Kidney capillary endothelial cell (primary cell): ENCODE measurements at places on chromosomes 2 and 18.

GRCh38 chr18:64055019-64055418, 85.1 kb downstream of the SERPINB8 start:
- DNase-seq = no peak

DNA sequence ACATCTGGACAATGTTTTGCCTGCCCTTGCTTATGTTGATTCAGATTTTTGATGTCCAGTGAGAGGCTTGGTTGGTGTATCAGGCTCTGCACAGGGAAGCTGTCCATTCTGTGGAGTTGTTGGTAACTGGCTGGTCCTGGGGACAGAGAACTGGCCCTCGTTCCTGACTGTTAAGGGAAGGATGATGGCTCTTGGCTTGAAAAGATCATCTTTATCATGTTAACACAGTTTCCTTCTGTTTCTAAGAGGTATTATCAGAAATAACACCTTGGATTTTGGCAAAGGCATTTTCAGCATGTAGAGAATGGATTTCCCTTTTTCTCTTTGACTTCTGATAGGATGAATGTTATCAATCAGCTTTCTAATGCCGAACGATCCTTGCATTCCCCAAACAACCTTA, 19.3 kb downstream of the STK25 start:
- DNase-seq = no peak

DNA sequence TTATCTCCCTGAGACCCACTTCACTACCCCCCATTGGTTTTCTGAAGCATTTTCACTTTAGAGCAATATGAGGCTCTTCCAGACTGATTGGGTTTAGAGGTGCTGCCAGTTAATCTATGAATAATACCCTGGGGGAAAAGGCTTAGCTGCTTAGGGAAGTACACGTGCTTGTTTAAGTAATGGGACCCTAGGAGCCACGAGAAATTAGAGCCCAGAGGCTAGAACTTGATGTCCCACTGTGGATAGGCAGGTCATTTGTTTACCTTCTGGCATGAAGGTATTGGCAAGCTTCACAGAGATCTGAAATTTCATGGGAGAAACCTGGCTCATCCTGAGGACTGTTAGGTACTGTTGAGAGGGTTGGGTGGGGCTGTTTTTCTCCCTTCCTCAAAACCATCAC, 59.7 kb downstream of the CLIP4 start:
- DNase-seq = no peak

DNA sequence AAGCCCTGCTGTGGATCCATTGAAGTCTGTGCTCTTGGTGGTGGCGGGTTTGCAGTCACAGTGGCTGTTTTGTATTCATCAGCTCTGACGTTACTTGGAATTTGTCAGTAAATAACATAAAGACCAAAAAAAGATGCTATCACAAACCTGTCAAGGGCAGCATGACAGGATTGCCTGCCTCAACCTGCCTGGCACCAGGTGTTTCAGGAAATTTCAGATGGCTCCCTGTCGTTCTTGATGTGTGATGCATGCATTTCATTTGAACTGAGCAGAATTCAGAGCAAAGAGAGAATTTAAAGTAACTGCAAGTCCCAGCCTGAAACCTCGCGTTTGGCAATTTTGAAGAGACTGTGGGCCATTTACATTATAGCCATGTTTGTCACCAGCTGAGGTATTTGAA, 50.3 kb upstream of the EPC2 start:
- no peak for DNase-seq

DNA sequence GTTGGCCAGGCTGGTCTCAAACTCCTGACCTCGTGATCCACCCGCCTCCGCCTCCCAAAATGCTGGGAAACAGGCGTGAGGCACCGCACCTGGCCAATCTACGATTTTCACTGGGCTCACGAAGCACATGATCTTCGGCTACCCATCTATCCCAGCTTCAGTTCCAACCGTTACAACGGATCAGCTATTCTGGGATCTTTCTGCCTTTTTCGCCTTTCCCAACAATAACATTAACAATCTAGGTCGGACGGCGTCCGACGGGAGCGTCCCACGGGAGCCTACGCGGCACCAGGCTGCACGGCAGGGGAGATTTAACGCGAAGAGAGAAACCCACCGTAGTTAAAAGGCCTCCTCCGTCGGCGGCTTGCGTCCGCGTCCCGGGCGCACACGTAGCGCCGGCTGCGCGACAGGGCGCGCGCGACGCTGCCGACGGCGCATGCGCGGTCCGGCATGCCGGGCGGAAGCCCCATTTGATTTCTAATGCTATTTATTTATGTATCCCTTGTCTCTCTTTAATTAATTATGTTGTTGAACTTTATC, at the start of gene MSL3B:
TSS of gene MSL3B (minus strand) at position 394 of the 540 bp plus-strand sequence.
- DNase-seq = peak; percentile 52

DNA sequence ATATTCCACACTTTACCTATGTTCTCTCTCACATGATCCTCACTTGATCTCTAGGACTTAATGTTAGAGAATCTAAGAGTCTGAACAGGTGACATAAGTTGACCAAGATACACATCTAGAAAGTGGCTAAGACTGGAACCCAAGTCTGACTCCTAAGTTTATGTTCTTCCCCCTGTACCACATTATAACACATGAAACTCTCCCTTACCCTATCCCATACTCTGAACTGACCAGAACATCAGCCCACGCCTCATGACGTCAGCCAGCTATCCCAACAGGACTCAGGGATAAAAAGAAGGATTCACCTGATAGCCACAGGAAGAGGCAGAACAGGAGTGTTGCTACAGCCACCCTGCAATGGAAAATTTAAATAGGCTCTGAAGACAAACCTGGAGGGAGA, 392.2 kb downstream of the ZEB2 start:
- DNase-seq = no peak

DNA sequence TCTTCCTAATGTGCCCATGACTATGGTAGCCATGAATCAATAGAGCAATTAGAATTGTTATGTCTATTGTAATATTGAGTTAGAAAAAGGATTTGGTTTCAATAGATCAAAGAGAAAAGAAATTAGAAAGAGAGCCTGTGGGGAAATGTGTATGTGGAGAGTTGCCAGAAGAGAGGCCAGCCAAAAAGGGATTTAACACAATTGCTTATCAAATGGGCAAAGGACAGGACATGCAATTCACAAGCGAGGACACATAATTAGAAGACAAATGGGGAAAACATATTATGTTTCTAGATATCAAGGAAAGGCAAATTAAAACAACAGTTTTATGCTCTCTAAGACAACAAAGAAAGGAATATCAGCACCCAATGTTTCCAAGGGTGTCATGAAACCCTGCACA, 403.2 kb upstream of the KLHL29 start:
- no peak for DNase-seq

- no peak for DNase-seq
Measured at GRCh38 chr2:54528311-54528955, 72.3 kb downstream of the SPTBN1 start.

DNA sequence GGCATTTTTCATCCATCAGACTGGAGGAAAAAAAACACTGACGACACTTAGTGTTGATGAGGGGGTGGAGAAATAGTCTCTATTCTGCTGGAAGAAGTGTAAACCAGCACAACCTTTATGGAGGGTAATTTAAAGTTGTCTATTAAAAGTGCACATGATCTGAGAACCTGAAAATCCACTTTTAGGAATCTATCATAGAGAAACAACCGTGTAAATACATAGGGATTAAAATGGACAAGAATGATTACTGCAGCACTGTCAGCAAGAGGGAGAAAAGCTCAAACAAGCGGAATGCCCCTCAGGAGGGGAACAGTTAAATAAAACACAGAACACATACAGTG, 79.6 kb upstream of the MGAT4A start:
- no peak for DNase-seq

- no peak for DNase-seq
Measured at GRCh38 chr2:184677171-184677570, 78.8 kb downstream of the ZNF804A start.

DNA sequence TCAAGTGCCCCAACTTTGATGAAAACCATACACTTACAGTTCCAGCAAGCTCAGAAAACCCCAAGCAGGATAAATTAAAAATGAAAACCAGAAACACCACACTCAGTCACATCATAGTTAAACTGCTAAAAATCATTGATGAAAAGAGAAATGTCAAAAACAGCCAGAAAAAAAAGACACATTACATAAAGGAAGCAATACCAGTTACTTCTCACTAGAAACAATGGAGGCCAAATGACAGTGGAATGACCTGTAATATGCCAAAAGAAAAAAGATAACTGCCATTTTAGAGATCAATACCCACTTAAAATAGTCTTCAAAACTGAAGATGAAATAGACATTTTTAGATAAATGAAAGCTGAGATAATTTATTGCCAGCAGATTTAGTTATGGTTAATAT, 66.0 kb downstream of the MAP3K20 start:
- DNase-seq = no peak

GRCh38 chr2:222000326-222000725, 298.5 kb downstream of the PAX3 start:
- no peak for DNase-seq

DNA sequence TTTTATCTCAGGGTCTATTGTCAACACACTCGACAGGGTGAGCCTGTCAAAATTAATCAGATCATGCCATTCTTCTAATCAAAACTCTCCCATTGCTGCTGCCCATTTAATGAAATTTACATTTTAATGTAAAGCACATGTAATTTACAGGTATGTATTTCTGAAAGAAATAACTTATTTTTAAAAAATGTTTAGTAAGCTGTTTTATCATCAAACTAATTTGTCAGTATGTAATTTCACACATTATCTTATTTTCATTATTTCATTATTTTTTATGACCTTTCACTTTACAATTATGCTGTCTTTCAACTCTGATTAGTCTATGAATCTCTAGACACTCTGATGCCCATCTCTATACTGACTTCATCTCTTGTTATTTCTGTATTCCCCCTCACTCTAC, 467.8 kb downstream of the ZNF804A start:
- DNase-seq = no peak

DNA sequence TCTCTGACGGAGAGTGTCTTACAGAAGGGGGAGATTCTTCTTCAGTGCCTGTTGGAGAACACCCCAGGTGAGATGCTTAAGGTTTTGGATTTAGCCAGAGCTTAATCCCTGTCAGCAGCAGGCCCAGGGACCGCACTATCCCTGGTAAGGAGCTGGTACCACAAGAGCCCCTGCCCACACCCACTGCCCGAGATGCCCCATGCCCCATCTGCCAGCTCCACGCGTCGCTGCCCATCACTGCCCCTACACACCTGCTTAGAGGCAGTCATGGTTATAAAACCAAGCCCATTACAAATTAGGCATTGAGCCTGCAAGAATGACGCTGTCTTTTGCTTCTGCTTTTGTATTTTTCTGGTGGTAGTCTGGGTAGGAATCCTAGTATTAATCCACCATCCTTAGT, 21.7 kb downstream of the CEP68 start:
- no peak for DNase-seq

DNA sequence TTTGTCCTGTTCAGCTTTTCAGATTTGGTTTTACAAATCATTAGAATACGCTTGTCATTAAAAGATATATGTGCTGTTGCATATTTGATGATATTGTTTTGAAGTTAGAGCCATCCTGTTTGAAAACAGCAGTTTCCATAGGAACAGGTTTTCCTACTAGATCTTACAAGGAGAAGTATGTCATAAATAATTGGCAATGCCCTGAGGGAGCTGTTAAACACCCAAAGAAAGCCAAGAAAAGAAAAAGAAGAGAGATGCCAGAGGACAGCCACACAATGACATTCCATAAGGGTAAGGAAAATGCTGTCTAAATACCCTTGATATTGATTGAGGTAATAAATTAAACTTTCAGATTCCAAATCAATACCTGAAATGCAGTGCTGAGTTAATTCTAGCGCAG, 392.2 kb upstream of the CRIM1 start:
- no peak for DNase-seq

DNA sequence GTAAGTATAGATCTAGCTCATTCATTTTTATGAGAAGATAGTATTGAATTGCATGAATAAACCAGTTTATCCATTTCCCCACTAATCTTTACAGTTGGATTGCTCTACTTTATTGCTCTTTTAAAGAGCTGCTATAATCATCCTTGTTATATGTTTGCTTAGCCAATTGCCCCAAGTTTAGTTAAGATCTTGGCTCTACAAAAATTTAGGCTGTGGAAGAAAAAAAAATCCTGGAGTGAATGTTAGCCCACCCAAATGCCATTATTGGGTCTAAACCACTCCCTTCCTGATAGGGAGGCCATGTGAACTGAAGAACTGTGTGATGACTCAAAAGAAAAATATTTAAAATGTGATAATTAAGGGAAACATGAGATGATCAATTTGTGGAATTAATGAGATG, 2.9 kb downstream of the ALS2 start:
- DNase-seq = no peak

GRCh38 chr2:54579682-54580620, 123.8 kb downstream of the SPTBN1 start:
- no peak for DNase-seq
